NCI-H524 (cell line): ENCODE measurements at places on chromosomes 16 and 17.

DNA sequence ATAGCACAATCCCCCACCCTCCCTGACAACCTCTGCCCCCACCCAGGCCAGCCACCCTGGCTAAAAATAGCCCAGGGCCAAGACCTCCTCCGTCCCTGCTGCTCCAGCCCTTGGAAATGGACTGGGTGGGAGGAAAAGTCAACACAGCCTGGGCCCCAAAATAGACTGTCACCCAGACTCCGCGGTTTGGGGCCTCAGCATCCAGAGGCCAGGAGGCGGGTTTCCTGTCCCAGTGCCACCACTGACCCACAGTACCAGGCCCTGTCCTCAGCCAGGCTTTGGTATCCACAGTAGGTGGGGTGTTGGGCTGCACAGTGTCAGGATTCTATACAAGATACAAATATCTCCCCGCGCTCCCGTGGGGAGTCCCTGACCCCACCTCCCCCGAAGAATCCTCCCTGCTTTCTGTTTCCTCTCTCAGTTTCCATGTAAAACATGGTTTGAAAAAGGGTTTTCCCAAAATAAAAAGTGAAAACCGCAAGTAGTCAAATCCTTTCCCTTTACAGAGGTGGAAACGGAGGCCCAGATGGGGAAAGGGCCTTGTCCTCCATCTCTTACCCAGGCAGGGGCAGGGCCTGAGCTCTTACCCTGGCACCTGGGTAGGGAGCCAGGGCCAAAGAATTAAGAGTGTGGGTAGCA, 20.1 kb downstream of the CPNE2 start:
- no peak for DNase-seq

DNA sequence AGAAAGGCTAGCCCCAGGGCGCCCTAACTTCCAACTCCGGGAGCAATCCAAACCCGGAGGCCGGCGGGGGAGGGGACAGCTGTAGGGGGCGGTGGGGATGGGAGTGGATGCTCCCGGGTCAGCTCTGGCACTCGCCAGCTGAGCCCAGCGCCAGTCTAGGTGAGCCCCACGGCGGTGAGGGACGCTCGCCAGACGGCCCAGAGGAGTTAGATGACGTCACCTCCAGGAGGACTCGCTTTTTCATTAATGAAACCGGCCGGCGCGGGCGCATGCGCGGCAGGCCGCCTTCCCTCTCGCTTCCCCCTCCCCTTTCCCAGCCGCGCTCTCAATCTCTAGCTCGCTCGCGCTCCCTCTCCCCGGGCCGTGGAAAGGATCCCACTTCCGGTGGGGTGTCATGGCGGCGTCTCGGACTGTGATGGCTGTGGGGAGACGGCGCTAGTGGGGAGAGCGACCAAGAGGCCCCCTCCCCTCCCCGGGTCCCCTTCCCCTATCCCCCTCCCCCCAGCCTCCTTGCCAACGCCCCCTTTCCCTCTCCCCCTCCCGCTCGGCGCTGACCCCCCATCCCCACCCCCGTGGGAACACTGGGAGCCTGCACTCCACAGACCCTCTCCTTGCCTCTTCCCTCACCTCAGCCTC, at the start of gene NF1:
Gene NF1, plus strand, starts transcription at position 378 of the 636 bp plus-strand sequence. CDS start 333 bp downstream, outside the sequence.
- DNase-seq = peak; percentile 100

GRCh38 chr17:72452286-72453173, 331.7 kb downstream of the SOX9 start:
- no peak for DNase-seq

DNA sequence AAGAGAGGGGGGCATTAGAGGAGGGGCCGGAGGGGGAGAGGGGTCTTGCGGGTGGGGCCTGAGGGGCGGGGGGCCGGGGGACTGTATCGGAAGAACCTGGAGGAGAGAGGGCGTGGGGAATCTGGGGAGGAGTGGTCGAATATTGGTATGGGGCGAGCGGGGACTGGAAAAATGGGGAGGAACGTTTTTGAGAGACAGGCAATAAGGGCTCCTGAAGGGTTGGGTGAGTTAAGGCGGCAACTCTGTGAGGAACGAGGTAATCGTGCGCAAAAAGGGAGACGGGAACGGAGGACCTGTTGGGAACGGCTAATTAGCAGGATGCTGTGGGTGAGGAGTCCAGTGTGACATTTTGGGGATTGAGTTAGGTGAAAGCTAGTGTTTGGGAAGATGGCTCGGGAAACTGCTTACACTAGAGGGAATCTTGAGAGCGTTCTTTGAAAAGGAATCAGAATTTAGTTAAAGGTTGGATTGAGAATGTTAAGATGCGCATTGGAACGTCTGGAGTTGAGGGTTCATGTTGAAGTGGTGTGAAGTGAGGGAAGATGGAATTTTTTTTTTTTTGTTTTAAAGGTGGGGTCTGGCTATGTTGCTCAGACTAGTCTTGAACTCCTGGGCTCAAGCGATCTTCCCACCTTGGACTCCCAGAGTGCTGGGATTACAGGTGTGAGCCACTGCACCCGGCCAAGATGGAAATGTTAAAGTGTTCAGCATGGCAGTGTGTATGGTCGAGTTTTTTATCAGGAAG, 662 bp downstream of the WIPF2 start:
- peak; percentile 81 for DNase-seq

DNA sequence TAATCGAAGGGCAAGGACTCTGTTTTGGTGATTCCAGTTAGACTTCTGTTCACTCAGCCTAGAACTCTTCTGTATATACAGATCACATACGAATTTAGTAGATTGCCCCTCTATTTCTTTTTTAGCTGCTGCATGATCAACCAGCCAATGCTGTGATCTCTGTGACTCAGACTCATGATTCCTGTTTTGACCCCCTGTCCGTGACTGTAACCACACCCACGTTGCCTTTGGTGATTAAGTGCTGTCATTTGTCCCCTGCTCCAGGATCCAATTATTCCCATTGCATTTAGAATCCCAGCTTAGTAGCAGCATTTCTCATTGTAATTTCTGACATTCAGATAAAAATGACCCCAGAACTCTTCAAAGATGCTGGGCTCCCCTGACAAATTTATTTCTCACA, 545.7 kb downstream of the NPIPA7 start:
- DNase-seq = no peak

GRCh38 chr17:50274897-50275221, 593 bp downstream of the TMEM92 start:
- no peak for DNase-seq

DNA sequence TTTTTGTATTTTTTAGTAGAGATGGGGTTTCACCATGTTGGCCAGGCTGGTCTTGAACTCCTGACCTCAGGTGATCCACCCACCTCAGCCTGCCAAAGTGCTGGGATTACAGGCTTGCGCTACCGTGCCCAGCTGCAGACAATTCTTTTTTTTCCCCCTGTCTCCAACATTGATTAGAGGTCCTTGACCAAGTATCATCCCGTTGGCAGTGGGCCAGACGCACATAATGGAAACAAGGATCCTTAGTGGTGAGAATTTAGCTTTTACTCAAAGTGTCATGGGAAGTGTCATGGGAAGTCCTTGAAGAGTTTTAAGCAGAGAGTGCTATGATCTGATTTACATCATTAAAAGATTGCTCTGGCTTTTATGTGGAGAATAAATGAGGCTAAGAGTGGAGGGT, 2.1 kb upstream of the FBXO47 start:
- DNase-seq = peak; percentile 71

DNA sequence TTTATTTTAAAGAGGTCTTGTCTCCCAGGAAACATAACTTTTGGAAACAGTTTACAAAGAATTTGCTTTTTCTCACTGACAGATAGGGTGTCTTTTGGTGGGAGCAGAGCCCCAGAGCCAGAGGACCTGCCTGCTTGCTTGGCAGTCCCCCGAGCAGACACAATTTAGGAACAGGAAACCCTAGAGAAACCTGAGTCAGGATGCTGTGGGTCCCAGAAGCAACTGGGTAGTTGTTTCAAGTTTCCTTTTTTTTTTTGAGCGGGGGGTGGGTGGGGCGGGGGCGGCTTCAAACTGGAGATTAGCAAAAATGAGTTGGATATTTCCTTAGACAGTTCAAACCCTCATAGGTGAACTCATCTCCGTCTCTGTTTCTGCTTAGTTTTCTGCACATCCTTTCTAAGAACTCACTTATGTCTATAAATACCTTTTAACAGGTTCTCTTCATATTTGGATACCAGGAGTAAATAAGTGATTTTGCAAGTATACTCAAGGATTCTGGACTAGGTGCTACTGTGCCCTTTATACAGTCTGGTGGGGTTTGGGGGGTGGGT, 135.1 kb downstream of the PRKCA start:
- no peak for DNase-seq
